Renal pelvis (tissue), 12 donors: ENCODE measurements at places on chromosomes 13 and 19. TPM values are rescaled to one million over a fixed set of nuclear protein-coding genes. Genes with fewer than 3 reads are reported as not detected.

IL4I1 gene
- 3.1 TPM for polyA plus RNA-seq

HIPK4 gene
- 0.09 TPM for polyA plus RNA-seq

SLC25A41 gene
- 2.4 TPM for polyA plus RNA-seq

CD209 gene
- 1.9 TPM for polyA plus RNA-seq

CEACAM19 gene
- polyA plus RNA-seq: 10.2 TPM

DNA sequence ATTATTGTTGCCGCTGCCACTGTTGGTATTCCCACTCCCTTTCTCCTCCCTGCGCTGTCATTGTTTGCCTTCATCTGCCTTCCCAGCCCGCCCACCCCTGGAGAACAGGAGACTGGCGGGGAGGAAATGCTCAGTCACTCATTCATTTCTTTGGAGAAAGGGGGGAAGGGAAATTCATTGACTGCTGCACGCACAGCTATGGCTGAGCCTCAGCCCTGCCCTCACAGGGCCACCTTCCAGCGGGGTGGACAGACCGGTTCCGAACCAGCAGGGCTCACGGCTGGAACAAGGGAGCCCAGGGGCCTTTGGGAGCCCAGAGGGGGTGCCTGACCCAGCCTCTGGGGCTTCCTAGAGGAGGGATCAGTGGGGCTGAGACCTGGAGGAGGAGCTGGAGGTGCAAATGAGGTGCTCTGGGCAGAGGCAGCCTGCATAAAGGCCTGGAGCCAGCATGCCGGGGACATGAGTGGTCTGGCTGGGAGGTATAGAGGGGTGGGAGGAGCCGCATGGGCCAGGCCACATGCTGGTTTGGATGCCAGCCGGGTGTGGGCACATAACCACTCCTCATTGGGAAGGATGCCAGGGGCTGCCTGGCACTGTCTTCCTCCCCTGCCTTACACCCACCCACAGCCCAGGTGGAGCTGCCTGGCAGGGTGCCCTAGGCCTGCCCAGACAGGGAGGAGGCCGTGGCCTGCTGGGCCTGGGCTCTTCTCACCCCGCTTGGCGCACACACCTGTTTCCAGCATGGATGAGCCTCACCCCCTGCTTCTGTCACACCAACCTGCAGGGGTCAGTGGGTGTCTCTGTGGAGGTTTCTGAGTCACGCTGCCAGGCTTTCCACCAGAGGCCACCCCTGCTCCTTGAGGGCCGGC lies 26.8 kb downstream of the PPP5C start:
- peak; percentile 39 for DNase-seq

DNA sequence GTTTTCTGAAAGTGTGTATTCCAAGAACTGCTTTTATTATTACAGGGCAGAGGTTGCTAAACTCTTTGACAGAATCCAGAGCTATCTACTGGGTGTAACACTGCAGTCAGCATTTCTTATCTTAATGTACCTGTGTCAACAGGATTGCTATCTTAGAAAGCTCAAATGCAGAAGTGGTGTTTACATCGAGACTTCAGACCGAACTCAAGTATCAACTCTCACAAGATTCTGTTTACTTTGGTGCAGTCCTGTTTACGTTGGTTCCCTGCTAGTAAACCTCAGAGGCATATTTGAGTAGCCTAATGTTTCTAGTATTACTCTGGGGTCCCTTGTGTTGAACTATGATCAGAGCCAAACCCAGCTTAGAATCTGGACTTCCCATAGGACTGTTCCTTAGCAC lies 20.5 kb downstream of the SLC15A1 start:
- DNase-seq: no peak

- DNase-seq: no peak
Observed at GRCh38 chr13:65532231-65532630, 1697.9 kb downstream of the PCDH9 start.

DNA sequence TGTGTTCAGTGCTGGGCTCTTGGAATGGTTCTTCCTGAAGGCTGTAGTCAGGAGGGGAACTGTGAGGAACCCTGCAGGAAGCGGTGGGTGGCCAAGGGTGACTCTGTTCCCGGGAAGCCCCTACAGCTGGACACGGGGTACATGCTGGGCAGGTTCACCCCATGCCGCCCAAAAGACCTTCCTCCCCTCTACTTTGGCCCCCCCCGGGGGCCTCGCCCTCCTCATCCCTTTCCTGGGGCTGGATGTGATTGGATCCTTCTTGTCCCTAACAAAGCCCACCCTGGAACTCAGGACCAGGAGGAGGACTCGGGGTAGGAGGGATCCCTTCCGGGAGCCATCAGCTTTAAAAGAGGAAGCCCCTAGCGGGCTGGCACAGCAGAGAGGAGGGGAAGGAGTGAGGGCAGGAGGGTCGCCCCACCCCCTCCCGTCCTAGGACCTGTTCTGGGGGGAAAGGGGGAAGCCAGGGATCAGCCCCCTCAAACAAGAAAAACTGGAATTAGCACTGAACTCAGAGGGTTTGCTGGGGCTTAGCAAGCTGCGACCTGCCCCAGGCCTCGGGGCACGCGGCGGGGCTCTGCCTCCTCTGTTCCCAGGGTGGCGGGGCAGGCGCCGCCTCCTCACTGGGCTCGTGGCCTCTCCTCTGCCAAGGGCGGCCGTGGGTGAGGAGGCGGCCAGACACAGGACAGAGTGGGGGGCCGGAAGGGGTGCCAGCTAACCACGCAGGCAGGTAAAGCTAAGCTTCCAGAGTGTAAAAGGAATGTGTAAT lies 4.0 kb downstream of the CEBPA start:
- DNase-seq: no peak

- DNase-seq: no peak
Observed at GRCh38 chr13:23718996-23719395, 148.8 kb downstream of the TNFRSF19 start.

DNA sequence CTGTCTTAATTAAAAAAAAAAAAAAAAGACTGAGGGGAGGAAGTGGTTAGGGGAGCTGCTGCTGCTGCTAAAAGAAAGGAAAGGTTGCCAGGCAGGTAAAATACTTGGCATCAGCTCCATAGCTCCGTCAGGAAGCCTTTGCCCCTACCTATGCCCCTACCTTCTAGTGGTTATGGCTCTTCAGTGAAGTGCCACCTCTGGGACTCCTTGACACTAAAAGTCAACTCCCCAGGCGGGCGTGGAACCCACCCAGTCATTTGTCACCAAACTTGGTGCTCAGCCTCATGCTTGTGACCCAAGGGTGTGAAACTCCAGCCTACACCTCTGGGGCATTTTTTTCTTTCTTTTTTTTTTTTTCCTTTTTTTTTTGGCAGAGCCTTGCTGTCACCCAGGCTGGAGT lies 4.9 kb upstream of the NECTIN2 start:
- no peak for DNase-seq
